NB4 (cell line): ENCODE measurements at places on chromosomes 3 and 15.

- DNase-seq = no peak
These were observed 2.8 kb upstream of the EIF4G1 start for GRCh38 chr3:184311633-184312032.

DNA sequence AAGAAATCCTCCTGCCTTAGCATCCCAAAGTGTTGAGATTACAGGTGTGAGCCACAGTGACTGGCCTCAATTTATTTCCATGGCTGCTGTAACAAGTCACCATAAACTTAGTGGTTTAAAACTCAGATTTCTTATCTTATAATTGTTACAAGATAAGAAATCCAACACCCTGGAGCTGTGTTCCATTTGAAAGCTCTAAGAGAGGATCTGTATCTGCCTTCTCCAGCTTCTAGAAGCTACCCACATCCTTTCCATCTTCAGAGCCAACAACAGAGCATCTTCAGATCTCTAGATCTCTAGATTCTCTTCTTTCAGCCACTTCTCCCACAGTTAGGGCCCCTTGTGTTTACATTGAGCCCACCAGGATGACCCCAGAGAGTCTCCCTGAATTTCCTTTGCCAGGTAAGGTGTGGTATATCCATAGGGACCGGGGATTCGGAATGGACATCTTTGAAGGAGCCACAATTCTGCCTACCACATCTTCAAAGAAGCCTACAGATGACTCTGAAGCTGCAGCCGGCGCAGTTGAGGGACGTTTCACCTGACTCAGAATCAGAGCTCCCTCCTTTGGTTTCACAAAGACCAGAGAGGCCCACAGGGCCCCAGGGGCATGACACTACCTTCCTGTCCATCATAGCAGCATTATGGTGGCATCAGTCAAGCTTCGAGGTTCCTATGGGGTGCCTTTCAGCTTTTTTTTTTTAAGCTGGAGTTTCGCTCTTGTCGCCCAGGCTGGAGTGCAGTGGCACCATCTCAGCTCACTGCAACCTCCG is 87.0 kb upstream of the IGF1R start:
- DNase-seq = no peak

GRCh38 chr3:59953104-59953503 is 903.3 kb upstream of the CFAP20DC start:
- no peak for DNase-seq

DNA sequence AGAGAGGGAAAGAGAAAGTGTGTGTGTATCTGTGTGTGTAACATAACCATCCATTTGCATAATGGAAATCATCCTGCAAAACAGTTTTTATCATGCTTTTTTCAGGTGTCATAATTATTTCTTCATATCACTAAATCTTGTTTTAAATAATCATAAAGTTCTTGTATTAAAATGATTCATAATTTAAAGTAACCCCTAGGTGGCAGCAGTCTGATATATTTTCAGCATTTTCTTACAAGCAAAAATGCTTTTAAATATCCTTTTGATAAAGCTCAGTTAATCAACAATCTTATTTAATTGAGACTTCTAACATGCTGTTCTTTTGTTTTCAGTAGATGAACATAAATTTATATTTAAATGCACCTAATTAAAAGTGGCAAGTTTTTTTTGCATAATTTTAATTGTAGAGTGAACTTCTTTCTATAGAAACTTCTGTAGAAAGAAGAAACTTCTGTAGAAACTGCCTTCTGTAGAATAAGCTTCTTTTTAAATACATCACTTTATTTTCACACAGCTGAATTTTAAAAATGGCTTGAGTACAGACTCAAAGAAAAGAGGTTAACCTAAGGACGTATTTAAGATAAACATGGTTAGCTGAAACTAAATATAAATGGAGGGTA is 72.5 kb downstream of the OPA1 start:
- peak; percentile 47 for DNase-seq

GRCh38 chr15:35547775-35548364 is 1.9 kb upstream of the DPH6 start:
- peak; percentile 1 for DNase-seq

DNA sequence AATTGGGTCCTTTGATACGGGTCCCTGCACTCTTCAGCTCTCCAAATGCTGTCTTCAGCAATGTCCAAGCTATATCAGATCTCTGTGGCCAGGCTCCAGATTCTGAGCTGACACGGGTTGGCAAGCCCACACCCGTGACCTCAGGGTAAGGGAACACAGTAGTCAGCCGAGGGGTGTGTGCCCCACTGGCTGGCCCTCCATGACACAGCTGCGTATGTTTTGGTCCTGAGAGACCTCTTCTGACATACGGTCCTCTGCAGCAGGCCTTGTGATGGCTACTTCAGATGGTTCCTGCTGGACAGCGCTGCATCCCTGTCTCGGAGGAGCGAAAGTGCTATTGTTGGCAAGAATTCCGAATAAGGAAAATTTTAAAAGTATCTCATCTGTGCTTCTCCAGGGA is 85.2 kb upstream of the ADAMTS17 start:
- no peak for DNase-seq

GRCh38 chr3:14370720-14371572 is 31.5 kb upstream of the SLC6A6 start:
- no peak for DNase-seq

- DNase-seq = no peak
These were observed 219.1 kb upstream of the FEZF2 start for GRCh38 chr3:62592408-62592807.

DNA sequence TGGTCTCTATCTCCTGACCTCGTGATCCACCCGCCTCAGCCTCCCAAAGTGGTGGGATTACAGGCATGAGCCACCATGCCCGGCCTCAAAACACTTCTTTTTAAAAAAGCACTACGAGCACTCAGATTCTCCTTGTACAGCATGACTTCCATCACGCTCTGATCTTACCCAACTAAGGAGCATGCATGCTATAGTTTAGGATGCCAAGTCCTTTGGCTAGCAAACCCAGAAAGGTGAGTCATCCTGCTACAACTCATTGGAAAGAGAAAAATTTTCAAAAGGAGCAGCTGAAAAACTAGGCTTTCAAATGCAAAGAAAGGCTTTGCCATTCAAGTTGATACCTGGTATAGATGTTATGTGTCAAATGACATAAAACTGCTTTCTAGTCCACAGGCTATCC is 70.3 kb upstream of the PRICKLE2 start:
- no peak for DNase-seq
